ENCODE measurements at places on chromosomes 1 and 21.

DNA sequence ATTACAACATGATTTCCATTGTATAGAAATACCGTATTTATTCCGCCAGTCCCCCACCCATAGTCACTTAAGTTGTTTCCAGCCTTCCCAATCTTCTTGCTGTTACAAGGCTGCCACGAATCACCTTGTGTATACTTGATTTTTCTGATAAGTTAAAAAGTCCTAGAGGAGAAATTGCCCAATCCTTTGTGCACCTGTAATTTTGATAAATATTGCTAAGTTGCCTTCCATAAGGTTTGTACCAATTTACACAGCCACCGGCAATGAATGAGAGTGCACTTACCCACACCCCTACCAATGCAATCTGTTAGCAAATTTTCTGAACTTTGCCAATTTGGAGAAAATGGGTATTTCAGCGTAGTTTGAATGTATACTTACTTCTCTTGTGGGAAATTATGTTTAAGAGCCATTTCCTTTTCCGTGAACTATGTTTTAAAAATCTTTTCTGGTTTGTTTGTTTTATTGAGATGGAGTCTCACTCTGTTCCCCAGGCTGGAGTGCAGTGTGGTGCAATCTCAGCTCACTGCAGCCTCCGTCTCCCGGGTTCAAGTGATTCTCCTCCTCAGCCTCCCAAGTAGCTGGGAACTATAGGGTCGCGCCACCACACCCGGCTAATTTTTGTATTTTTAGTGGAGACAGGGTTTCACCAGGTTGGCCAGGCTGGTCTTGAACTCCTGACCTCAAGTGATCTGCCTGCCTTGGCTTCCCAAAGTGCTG, 87.4 kb downstream of the DHRS3 start:
- DNase-seq = no peak

DNA sequence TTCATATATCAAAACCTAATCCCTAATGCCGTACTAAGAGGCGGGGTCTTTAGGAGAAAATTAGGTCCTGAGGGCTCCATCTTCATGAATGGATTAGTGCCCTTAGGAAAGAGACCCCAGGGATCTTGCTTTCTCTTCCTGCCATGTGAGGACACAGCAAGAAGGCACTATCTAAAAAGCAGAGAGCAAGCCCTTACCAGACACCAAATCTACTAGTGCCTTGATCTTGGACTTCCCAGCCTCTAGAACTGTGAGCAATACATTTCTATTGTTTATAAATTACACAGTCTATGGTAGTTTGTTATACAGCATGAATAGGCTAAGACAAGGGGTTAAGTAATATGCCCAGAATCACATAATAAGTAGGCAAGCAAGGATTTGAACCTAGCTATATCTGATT, 42.9 kb downstream of the STYXL2 start:
- DNase-seq = no peak

GRCh38 chr1:233432916-233433315, 105.4 kb downstream of the MAP3K21 start:
- no peak for DNase-seq

DNA sequence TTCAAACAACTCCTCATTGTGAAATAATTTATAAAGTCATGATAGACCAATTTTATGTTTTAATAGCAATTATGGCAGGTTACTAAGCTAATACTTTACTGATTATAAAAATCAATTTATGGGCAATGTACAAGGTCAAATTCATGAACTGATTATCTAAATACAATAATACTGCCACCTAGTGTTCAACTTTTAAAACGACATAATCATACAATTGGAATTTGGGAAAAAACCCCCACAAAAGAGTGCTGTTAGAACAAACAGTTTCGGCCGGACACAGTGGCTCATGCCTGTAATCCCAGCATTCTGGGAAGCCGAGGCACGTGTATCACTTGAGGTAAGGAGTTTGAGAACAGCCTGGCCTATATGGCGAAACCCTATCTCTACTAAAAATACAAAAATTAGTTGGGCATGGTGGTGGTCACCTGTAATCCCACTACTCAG, 14.0 kb downstream of the GTF2B start:
- DNase-seq = no peak

DNA sequence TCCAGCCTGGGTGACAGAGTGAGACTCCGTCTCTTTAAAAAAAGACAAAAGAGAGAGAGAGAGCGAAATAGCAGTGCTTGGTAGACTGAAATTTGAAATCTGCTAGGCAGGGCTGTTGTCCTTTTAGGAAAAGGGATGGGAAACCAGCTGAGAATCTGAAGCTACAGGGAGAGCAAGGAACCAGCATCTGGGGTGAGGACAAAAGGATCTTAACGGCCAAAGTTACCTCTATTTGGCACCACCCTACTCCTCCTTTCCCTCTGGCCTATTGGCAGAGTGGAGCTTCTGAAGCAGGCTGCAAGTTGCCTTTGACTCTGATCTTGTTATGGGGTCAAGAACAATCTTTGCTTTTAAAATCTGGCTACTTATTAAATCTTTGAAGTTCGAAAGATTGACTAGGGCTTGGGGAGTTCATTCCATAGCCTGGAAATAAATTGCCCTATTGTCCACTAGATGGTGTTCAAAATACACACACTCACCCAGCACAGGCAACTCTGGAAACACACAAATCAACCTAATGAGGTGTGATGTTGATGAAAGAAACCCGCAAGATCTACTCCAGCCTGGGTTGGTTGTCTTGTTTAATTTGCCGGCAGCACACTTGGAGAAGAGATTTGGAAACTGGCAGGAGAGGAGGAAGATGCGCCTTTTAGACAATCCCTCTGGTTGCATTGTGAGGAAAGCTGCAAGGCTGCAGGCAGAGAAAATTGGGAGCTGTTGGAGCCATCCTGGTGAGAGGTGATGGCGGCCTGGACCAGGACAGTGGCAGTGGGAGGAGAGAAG, 16.5 kb upstream of the PARP1 start:
- DNase-seq = no peak

- DNase-seq = no peak
Observed at GRCh38 chr1:245434280-245434679, 279.5 kb downstream of the KIF26B start.

Measured in stimulated activated CD8-positive, alpha-beta memory T cell treated with anti-CD3 and anti-CD28 coated beads, Interleukin-4, amount 100 ng/mL, for 1 hour (primary cell).